Fibroblast of skin of right biceps (primary cell): ENCODE measurements at places on chromosomes 3 and 15.
A peak's percentile ranks its signal among the peaks of the same experiment; 100 is the strongest.

DNA sequence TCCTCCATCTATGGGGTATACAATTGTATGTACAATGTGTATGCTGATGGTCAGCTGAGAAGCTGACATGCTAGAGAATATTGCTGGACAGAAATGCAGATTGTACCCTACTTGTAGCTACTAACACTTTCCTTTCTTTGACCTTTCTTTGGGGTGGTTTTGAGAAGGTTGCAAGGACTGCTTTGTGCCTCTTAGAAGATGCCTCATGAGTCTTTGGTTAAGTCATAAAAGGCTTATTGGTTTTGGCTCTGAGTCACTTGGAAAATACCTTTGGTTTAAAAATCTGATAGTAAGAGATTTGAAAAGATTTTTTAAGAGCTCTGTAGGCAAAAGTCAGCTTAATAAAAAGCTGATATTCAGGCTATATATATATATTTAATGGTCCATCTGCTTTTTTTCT, 71.5 kb downstream of the ZMAT3 start:
- peak; percentile 4 for DNase-seq

GRCh38 chr15:47742334-47742733, 25.0 kb downstream of the SEMA6D start:
- no peak for DNase-seq

DNA sequence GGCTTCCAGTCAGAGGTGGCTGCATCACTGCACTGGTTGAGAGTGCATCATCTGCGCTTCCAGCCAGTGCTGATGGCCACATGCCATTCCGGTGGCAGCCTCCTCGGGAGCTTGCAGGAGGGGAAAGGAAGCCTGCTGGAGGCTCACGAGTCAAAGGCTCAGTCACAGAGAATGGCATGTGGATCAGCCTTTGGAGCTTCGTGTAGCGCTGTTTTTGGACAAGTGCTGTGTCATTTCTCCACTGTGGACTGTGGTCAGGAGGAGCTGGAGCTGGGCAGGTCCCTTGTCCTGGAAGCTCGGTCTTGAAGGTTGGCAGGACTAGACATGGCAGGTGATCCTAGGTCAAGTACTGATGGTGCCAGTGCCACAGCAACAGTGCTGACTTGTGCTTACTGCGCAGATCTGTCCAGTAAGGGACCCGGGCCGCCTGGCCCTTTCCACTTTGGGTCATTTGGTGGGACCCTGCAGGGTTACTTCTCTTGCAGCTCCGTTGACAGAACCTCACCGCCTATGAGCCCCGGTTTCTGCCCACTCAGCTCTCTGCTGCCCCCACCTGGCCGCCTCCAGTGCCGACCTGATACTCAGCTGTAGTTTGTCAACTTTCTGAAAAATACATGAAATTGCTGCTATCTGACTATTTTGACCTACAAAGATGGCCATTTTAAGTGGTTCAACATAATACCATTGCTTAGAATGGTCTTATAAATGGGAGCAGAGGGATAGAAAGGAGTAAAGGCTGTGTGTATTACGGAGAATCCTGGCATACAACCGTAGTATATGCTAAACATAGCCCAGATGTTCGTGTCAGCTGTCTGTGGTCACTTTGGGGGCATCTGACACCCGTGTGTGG, 27.6 kb upstream of the TRPM1 start:
- peak; percentile 52 for DNase-seq

- DNase-seq: no peak
These were observed 102.9 kb upstream of the KCNAB1 start for GRCh38 chr3:156017352-156018030.

GRCh38 chr3:45966950-45967640, 23.8 kb downstream of the CXCR6 start:
- no peak for DNase-seq

DNA sequence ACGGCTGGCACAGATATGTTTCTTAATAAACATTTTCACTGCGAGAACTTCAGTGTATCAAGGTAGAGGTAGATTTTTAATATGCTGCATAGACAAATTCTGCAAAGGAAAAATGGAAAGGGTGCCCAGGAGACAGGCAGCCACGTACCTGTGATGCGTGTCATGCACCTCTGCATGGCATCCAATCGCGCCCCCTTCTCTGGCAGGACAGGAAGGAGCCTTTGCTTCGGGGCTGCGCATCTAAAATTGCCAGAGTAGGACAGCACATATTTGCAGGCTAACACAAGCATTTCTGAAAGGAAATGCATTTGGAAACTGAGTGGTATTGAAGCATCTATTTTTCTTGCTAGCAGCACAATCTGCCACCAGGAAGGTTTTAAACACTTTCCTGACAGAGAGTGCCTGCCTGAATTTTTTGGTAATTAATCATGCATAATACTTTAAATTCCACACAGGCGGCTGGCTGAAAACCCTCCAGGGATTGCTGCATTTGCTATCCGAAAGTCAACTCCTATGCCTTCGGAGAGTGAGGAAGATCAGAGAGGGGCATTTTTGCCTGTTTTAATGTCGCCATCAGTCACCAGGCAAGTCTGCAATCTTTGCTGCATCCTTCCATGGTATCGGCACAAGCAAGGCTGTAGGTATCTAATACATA, 165.1 kb upstream of the ATP10A start:
- peak; percentile 79 for DNase-seq

DNA sequence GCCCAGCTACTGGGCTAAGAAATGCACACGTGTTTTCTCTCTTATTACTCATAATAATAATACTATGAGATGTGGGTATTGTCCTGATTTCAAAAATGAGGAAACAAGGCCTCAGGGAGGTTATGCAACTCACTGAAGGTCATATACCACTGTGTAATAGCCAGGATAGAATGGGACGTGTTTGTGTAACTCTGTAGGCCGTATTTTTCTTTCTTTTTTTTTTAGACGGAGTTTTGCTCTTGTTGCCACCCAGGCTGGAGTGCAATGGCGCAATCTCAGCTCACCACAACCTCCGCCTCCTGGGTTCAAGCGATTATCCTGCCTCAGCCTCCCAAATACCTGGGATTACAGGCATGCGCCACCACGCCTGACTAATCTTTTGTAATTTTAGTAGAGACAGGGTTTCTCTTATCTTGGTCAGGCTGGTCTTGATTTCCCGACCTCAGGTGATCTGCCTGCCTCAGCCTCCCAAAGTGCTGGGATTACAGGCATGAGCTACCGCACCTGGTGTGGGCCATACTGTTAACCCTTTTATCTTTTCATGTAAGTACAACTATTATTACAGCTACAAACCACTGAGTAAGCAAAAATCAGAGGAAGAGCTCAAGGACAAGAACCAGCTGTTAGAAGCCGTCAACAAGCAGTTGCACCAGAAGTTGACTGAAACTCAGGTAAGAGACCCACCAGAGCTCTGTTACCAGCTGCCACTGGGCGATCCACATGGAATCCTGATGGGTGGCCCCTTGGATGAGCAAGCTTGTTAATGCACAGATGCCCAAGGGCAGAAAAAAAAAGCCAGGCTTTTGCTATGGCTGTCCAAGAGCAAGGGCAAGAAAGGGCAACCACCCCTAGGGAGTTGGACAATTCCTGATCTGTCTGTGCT, 6.7 kb downstream of the KNSTRN start:
- no peak for DNase-seq

- no peak for DNase-seq
These were observed 828 bp downstream of the CAND2 start for GRCh38 chr3:12797124-12797891.

DNA sequence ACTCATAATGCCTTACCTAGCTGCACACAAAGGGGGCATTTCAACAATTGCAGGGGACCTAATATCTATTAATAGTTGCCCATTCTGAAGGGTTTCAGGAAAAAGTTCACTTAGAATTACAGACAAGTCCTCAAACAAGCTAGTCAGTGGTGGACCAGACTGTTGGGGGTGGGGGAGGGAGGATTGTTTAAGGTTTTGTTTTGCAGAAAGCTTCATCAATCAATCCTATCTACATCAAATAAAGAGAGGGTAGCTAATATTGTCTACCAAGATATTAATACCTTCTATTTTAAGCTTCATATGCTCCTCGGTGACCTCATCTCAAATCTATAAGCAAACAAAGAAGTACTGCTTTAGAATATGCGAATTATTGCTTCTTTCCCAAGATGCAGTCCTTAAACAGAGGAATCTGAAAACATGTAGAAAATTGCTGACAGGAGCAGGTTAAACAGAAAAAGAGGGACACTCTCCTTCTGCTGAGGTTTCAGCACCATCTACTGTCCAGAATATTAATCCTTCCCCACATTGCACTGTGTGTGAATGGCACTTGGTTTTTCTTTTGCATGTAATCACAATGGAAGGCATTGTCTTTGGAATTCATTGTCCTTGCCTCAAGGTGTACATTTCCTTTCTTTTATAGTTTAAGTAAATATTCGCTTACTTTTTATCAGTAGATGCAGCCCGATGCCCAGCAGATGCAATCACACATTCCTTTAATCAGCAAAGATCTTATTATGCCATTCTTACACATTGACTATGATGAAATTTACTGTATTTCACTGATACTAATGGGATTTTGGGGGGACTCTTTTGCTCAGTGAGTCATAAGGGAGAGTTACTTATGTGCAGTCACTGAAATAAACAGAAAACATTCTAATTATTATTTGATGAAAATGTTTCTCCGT, 94.7 kb downstream of the IL5RA start:
- no peak for DNase-seq

DNA sequence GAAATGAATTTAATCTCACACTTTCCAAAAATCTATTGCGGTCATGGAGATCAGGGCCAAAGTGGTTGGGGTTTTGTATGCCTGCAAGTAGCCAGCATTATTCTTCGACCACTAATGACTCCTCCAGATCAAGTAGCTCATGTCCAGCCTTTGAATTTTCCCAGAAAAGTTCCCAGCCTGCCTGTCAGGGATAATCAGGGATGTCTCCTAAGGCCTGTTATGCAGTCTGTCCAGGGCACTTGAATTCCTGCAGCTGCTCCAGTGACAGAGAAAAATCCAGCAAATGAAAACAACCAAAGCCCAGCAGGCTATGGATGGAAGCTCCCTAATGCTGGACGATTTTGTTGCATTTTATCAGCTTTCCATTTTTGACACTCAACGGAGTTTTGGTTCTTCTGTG, 215.4 kb downstream of the ADAMTSL3 start:
- no peak for DNase-seq

GRCh38 chr3:58494107-58494506, 2.2 kb downstream of the KCTD6 start:
- no peak for DNase-seq

GRCh38 chr3:105495021-105495420, 128.3 kb downstream of the ALCAM start:
- peak; percentile 80 for DNase-seq

- no peak for DNase-seq
These were observed 63.3 kb upstream of the IMPG2 start for GRCh38 chr3:101383656-101384055.

DNA sequence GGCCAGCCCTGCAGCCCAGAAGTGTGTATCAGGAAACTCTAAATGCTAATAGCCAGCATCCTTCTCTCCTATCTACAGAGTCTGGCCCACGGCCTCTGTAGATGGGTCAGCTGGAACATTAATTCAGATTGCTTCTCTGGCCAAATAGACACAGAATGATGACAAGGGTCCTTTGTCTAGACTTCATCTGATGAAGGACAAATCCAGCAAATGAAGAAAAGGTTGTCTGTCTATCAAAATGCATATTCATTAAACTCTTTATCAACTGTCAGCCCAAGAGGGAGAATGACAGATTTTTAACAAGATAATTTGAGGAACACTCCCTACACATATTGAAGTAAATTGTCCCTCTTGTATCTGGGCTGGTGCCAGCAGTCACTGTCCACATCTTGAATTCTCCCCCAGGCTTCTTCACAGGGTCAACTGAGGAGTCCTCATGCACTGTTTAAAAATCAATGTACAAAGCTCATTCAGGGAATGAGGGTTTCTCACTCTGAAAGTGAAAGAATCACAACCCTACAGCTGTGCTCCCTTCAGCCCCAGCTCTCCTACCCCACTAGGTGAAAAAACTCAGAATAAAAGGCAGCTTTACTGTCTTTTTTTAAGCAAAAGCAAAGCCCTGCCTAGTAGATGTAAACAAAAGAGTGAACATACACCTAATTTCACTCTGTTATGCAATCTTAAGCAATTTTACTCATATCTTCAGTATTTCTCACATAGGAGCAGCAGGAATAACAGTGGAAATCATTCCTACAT, 507.7 kb downstream of the IGSF11 start:
- no peak for DNase-seq

- DNase-seq: no peak
These were observed 46.7 kb upstream of the ABHD2 start for GRCh38 chr15:89041507-89041906.
